Left renal cortex interstitium (tissue), 4 donors: ENCODE measurements at places on chromosomes 12 and 14. TPM values are rescaled to one million over a fixed set of nuclear protein-coding genes. Genes with fewer than 3 reads are reported as not detected.

RNASE3 gene
- polyA plus RNA-seq = not detected

FGF23 gene
- 0.04 TPM for polyA plus RNA-seq

LTBR gene
- 80.2 TPM for polyA plus RNA-seq

LRCOL1 gene
- 2.8 TPM for polyA plus RNA-seq

KRT2 gene
- polyA plus RNA-seq = not detected

PIANP gene
- 16.3 TPM for polyA plus RNA-seq

RHOJ gene
- 21.3 TPM for polyA plus RNA-seq

OR8S1 gene
- not detected for polyA plus RNA-seq

FSCB gene
- polyA plus RNA-seq = not detected

SLC25A21 gene
- polyA plus RNA-seq = 4.4 TPM

GPX2 gene
- polyA plus RNA-seq = 2.6 TPM

MYF5 gene
- not detected for polyA plus RNA-seq

IL23A gene
- polyA plus RNA-seq = 1.2 TPM

L2HGDH gene
- 8.8 TPM for polyA plus RNA-seq

IL31 gene
- not detected for polyA plus RNA-seq

IRAK3 gene
- 4.0 TPM for polyA plus RNA-seq

ADCY4 gene
- 22.9 TPM for polyA plus RNA-seq

DCAF4 gene
- polyA plus RNA-seq = 25.2 TPM

MOK gene
- polyA plus RNA-seq = 23.3 TPM

OASL gene
- not detected for polyA plus RNA-seq

RAB21 gene
- 70.3 TPM for polyA plus RNA-seq

EFS gene
- polyA plus RNA-seq = 56.8 TPM

SOAT2 gene
- 1.2 TPM for polyA plus RNA-seq
